Effector CD4-positive, alpha-beta T cell (primary cell): ENCODE measurements at places on chromosomes 5 and 9.

GRCh38 chr9:81092057-81092456 lies 597.3 kb downstream of the TLE1 start:
- no peak for DNase-seq

DNA sequence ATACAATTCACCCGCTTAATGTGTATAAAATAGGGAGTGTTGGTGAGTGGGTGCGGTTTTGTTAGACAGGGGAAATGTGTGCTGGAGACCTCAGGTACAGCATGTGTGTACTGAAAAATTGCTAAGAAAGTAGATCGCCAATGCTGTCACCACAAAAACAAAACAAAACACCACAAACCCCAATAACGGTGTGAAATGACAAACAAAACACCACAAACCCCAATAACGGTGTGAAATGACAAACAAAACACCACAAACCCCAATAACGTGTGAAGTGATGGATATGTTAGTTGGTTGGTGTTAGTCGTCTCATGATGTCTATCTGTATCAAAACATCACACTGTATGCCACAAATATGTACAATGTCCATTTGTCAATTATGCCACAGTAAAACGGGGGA lies 14.2 kb upstream of the GFPT2 start:
- no peak for DNase-seq

GRCh38 chr9:76545191-76545590 lies 86.2 kb downstream of the GCNT1 start:
- DNase-seq = no peak

- DNase-seq = no peak
These were observed 78.1 kb downstream of the KCNT1 start for GRCh38 chr9:135780086-135780485.

GRCh38 chr5:32760091-32760509 lies 49.0 kb downstream of the NPR3 start:
- DNase-seq = no peak

GRCh38 chr5:158414780-158415179 lies 555.8 kb upstream of the CLINT1 start:
- DNase-seq = no peak

DNA sequence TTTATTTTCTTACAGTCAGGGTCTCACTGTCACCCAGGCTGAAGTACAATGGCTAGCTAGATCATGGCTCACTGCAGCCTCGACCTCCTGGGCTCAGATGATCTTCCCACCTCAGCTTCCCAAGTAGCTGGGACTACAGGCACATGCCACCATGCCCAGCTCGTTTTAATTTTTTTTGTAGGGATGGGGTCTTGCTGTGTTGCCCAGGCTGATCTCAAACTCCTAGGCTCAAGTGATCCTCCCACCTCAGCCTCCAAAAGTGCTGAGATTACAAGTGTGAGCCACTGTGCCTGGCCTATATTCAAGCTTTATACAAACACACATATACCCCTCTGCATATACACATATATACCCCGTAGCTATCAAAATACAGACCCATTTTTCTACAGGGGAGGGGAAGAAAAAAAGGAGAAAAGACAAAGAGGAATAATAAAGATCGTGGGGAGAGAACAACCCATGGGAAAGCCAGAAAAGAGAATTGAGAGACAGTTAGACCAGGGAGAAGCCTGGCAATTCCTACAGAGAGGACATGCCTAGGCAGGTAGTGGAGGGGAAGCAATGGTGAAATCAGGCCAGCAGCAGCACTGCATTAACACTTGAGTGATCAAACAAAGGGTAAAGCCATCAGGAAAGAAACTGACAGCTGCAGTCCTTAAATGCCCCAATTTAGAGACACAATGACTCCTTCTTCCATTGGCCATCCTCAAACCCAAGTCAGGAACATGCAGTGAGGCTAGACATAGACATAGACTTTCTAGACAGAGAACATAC lies 102.7 kb downstream of the EFNA5 start:
- no peak for DNase-seq

DNA sequence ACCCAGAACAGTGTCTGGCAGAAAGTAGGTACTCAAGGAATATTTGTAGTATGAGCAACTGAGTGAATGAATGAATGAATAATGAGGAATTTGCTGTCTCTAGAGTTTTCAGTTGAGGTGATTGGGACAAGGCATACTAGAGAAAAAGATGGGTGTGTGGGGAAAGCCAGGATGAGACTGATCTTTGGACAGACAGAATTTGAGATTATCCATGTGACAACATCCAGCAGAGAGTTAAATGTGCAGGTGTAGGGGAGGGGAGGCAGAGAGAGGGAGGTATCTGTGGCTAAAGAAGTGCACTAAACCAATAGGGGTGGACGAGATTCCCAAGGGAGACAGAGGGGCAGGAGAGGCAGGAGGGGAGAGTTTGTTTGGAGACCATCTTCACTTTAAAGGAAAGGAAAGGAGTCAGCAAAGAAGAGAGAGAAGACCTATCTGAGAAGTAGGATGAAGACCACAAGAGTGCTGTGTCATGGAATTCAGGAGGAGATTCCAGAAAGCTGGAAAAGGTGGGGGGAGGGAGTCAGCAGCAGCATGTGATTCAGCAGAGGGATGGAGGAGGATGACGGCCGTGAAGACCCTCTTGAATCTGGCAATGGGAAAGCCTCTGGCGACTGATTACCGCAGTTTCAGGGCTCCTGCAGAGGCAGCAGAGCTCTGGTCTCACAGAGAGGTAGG lies 3.2 kb downstream of the CPLX2 start:
- DNase-seq = no peak

GRCh38 chr9:96004379-96004778 lies 128.9 kb downstream of the ERCC6L2 start:
- DNase-seq = no peak

DNA sequence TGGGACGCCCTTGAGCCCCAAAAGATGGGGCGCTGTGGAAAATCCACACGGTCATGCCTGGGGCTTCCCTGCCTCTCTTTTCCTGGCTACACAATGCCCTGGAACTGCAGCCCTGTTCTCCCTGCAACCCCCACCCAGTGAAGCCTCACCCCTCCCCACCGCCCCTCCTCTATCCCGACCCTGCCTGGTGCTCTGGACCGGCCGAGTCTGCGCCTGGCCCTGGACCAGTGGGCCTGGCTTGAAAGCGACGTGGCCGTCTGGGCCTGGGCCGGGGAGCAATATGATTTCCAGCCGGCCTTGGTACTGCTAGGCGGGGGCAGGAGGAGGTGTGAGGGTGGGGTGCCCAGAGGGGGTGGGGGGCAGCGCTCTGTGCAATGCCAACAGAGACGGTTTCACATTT lies 71.0 kb upstream of the RNU6ATAC start:
- no peak for DNase-seq

DNA sequence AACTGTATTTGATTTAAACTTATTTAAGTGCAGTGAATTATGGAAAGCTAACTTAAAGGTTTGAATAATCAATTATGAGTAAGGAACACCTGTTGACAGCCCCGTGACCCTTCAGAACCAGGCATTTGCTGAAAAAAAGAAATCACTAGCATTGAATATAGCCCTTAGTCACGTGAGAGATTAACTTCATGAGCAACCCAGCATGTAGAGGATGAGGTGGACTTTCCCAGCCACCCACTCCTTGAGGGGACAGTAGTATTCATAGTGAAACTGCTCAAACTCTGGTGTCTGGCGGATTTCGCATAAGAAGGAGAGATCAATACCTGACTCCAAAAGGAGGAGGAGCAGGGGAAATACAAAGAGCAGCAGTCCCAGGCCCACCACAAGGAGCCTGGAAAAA lies 184.8 kb upstream of the RASEF start:
- no peak for DNase-seq

DNA sequence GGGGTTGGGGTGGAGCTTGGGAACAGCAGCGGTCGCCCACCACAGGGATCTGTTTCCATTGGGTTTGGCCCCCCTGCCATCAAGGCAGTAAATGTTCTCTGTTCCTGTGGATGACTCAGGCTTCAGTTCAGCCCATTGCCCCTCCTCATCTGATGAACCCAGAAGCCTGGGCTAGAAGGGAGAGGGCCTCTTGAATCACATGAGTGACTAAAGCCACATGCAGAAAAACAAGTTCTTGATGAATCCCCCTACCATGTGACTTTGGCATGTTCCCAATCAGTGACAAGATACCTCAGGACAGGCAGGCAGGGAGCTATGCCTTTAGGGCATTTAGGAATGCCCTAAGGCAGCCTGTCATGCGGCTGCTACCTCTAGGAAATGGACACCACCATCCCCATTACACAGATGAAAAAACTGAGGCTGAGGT lies 2.5 kb downstream of the SH3PXD2B start:
- no peak for DNase-seq

- DNase-seq = no peak
These were observed 540.5 kb upstream of the CDH18 start for GRCh38 chr5:20528471-20528870.

DNA sequence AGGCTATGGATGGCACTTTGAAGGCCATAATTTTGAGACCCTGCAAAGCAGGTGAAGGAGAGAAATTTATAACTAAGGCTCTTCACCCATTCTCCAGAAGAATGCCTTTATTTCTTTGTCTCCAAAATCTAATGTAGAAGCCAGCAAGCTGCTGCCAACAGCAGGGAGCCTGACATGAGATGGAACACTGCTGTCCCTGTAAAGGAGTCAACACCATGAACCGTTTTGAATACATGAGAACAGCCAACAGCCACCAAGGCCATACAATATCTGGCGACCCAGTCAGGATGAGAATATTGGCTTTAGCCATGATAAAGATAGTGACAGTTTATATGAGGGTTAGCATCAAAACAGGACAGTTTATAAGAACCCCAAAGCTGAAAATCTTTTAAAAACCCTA lies 121.2 kb upstream of the LIFR start:
- DNase-seq = no peak

DNA sequence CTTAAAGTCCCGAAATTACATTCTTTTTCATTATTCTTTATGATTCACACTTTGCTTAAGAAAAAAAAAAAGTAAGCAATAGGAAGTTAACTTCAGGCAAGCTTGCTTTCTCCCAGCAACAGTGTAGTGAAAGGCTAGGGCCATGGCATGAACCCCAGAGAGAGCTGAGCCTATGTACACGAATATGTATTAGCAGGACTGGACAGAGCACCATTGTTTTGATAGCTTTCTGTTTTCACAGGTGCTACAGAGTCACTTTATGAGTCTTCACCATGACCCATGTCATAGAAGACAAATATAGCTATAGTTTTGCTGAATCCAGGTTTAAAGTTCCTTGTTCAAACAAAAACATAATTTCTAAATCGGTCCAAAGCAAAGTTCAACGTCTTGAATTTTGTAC lies 199.2 kb downstream of the ADAMTSL1 start:
- no peak for DNase-seq

DNA sequence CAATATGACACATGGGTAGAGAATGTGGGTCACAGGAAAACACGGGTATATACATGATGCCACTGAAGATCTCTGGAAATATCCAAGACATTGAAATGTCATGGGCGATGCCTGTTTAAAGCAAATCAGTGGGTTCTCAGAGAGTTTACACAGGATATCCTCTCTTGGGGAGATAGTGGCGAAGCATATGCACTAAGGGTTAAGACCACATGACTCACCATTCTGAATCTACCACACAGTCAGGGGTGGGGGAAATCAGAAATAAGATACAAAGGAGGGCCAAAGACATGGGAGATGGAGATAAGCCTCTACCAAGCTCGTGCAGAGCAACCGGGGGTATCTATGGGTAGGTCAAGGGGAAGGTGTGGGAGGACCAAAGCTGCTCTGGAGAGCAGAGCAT lies 58.8 kb downstream of the SH3PXD2B start:
- DNase-seq = no peak
